ENCODE measurements at places on chromosomes 4 and X. TPM values are rescaled to one million over a fixed set of nuclear protein-coding genes. Genes with fewer than 3 reads are reported as not detected.

The SLC10A6 gene
- not detected for total RNA-seq

The ZGRF1 gene
- total RNA-seq: 9.9 TPM

The TLR6 gene
- total RNA-seq: 3.1 TPM

The DMP1 gene
- not detected for total RNA-seq

The ZNF732 gene
- 0.37 TPM for total RNA-seq

The MAGEA12 gene
- not detected for total RNA-seq

The FAM47A gene
- not detected for total RNA-seq

The NUDT11 gene
- total RNA-seq: 10.3 TPM

The SYP gene
- 0.37 TPM for total RNA-seq

The CMC4 gene
- 7.0 TPM for total RNA-seq

The INTU gene
- total RNA-seq: 3.3 TPM

The ALB gene
- not detected for total RNA-seq

The TMPRSS11D gene
- not detected for total RNA-seq

The PLAC8 gene
- total RNA-seq: 1.8 TPM

The BEX1 gene
- total RNA-seq: not detected

The RASL11B gene
- total RNA-seq: 1.8 TPM

The EDNRA gene
- 6.8 TPM for total RNA-seq

Data from subcutaneous preadipocyte (primary cell).